Activated T-cell treated with anti-CD3 and anti-CD28 coated beads for 24 hours (primary cell): ENCODE measurements at places on chromosomes 1 and 21.

- no peak for DNase-seq
Measured at GRCh38 chr1:244057474-244058385, 6.6 kb downstream of the ZBTB18 start.

- DNase-seq, result no peak
Measured at GRCh38 chr1:240831922-240832321, 220.0 kb upstream of the GREM2 start.

DNA sequence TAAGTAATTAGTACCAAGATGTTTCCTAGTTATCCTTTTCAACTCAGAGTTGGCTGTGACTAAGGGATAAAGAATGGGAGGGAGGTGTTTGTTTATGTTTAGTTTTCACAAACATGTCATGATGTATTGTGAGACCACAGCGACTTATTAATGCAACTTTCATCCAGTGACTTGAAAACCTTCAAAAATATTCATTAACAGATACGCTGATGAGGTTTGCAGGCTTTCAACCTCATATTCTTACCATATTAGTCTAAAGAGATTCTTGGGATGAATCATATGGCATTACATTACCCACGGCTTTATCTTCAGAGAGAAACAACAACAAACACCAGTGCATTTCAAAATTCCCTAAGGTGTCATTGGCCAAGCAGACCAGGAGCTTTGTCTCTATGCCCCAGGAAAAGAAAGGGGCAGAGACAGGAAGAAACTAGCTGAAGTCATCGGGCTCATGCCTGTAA, 36.4 kb downstream of the PALMD start:
- no peak for DNase-seq

GRCh38 chr21:41068967-41069642, 98.9 kb upstream of the BACE2 start:
- peak; percentile 53 for DNase-seq

- peak; percentile 36 for DNase-seq
Measured at GRCh38 chr1:89721351-89721750, 88.4 kb downstream of the LRRC8C start.

GRCh38 chr21:41933313-41934079, 20.3 kb downstream of the C2CD2 start:
- DNase-seq, result no peak

DNA sequence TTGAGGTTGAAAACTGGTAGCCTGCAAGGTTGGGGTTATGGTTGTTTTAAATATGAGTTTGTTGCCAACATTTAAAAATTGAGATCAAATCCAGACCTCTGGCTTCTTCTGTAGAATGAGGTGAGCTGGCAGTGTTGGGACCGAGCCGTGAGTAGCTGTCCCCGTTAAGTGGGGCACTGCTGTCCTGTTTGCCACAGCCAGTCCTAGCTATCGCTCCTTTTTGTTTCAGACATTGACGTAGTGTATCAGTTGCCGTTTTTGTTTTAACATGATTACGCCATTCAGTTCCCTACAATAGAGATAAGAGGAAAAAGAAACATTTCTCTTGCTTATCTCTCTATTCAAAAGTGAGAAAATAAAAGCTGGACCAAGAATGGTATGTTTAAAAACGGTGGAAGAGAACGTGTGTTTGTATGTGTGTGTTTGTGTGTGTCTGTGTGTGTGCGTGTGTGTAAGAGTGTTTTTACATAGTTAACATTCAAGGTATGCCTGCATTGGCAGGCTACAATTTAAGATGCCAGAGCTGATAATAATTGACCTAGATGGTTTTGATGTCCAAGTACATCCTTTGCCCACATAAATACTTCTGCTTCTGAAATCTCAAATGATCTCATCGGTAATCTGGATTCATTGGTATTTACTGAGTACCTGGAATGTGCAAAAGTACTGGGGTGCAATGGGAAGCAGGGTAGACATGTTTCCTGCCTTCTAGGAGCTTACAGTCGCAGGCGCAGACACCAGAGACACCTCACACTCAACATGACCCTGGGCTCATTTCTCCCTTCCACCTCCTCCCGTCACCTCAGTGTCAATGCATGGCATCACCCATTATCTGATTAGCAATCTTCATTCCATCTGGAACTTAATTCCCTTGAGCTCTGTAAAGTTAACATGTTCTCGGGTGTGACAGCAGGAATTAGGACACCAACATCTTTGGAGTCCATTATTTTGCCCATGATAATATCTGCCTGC, 65.8 kb downstream of the HUNK start:
- no peak for DNase-seq

GRCh38 chr1:66777831-66778230, 23.2 kb downstream of the INSL5 start:
- DNase-seq, result no peak

DNA sequence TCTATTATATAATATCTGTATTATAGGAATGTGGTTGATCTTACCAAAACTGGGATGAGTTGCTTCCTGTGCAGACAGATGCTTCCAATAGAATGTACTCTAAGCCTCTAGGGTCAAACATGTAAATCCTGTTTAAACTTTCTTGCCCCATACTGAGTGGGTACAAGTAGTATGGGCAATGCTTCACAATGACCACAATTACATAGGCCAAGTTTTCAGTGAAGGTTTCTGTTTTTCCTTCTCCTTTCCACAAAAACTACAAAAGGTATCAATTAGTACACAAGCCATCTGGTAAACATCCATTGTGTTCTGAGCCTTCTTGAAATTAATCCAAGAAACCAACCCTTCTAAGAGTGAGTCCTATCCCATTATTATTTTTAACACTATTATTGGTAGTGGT, 16.8 kb downstream of the OTUD7B start:
- DNase-seq, result no peak

DNA sequence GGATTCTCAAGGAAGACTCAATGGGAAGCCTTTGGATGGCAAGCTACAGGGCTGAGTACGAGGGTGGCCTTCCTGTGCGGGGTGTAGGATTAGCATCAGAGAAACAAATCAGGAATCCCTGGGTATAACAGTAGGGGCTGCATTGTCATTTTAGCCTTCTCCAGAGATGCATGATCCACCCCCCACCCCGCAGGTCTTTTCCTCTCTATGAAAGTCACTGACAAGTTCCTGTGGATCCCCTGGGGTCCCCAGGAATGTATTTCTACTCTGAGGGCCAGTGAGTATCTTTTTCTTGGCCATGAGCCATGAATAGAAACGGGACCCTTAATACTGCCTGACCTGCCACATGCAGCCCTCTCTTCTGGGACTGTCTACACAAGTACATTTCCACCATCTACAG, 473.0 kb upstream of the VAMP3 start:
- DNase-seq, result no peak

- DNase-seq, result no peak
Measured at GRCh38 chr1:101166583-101167120, 70.2 kb upstream of the S1PR1 start.

GRCh38 chr1:198577444-198577843, 37.0 kb upstream of the ATP6V1G3 start:
- no peak for DNase-seq

- no peak for DNase-seq
Measured at GRCh38 chr21:31371715-31372470, 27.8 kb upstream of the TIAM1 start.

DNA sequence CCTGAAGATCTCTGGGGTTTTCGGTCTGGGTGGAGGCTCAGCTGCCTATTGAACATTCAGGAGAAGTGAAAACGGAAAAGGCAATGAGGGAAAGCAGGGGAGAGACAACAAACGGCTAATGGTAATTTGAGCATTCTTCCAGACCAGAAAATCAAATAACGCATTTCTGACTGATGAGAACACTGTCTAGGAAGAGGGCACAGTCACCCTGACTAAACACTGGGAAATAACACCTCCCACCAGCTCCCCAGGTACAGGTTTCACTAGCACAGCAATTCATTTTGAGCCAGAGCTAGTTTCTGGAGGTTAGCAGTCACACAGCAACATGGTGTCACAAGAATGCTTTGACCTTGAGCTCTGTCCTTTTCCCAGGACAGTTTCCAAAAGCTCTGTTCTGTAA, 21.1 kb downstream of the NCF2 start:
- no peak for DNase-seq

DNA sequence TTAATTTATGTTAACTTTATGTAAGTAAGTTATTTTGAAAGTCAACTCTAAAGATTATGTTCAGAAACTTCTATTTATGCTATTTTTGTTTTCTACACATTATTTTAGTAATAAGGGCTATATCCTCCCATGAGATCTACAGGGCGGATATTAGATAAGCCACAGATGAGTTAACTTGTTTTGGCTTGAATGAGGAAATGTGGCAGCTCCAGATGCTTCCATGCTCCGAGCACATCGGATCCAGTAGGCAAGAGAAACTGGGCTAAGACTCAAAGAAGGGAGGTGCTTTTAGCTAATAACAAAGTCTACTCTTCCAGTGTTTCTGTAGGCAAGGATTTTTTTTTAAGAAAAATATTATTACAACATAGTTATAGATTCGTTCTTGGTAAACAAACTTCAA, 20.0 kb upstream of the LAMC1 start:
- DNase-seq, result no peak

DNA sequence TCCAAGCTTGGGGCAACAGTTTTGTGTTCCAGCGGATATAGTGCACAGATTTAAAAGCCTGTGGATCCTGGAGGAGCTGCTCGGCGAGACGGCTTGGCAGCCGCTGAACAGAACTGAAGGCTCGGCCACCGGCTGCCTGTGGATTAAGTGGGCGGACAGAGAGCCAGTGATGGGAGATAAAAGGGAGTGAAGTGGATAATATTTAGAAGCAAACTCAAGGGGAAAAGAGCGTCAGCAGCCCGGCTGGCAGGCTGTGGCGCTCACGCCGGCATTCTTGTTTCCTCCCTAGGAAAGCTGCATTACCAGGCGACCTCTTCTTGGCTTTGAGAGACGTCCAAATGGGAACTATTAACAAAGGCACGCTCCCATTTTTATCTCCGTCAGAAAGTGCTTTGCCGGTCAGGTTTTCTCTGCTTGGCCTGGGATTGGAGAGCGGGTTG, 10.4 kb downstream of the TRABD2B start:
- no peak for DNase-seq

DNA sequence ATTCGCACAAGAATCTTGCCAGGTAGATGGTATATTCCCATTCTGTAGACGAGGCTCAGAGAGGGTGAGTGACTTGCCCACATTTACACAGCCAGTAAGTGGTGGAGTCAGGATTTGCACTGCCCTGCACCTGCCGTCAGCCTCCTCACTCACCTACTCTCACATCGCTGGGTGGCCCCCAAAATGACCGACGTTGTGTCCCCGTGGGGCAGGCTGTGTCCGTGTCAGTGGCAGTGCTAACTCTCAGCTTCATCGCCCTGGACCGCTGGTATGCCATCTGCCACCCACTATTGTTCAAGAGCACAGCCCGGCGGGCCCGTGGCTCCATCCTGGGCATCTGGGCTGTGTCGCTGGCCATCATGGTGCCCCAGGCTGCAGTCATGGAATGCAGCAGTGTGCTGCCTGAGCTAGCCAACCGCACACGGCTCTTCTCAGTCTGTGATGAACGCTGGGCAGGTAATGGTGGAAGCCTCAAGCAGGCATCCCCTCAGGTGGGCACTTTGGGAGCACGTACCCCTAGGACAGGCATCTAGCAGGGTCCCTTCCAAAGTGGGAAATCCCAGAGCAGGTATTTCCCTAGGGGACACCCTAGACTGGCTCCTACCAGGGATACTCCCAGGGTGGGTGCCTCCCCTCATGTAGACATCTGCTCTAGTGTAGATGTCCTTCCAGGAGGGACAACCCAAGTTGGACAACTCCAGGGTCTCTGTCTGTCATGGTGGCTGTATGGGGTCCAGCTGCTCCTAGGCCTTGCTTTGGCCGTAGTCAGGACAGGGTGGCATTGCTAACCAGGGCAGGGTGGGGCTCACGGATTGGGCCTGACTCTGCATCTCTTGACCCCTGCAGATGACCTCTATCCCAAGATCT, 3.4 kb downstream of the HCRTR1 start:
- no peak for DNase-seq

GRCh38 chr1:21854090-21854750, 42.2 kb downstream of the LDLRAD2 start:
- no peak for DNase-seq

DNA sequence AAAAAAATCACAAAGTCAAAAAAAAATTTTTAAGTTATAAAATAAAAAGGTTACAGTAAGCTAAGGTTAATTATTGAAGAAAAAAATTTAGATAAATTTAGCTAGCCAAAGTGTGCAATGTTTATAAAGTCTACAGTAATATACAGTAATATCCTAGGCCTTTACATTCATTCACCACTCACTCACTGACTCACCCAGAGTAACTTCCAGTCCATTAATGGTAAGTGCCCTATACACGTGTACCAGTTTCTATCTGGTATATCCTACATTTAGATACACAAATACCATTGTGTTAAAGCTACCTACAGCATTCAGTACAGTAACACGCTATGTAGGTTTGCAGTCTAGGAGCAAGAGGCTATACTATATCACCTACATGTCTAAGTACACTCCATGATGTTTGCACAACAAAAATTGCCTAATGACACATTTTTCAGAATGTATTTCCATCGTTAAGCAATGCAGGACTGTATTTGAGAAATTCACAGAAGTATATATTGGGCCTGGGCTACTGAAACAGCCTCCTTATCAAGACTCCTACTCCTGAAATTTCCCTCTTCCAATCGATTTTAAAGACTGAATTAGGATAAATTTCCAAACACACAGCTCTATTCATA, 155.1 kb downstream of the COP1 start:
- DNase-seq, result no peak

DNA sequence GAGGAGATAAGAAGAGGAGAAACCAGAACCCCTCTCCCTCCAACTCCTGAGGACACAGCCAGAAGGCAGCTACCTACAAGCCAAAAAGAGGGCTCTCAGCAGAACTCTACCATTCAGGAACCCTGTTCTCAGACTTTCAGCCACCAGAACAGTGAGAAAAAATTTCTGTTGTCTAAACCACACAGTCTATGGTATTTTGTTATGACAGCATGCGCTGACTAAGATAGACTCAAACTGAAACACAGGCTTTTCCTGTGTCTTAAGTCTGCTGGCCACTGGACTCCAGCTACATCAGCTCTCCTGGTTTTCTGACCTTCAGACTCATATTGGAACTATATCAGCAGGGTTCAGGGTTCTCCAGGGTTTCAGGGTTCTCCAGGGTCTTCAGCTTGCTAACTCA, 126.5 kb upstream of the TNFSF4 start:
- no peak for DNase-seq

DNA sequence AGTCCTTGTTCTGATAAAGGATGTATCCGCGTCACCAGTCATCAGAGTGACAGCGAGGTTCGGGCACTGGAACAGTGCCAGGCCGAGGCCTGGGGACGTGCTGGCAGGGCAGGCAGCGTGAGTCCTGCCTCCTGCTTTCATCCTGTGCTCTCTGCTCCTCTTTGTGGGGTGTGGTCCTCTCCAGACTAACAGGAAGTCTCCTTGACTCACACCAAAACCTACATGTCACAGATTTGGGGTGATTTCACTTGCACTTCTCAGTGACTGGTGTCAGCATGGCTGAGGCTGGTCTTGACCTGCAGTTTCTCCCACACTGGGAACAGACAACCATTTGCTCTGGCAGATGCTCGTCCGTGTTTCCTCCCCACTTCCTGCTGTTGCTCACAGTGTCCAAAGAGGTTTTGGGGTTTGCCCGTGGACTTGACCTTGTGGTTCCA, 8.8 kb upstream of the NLRP3 start:
- DNase-seq, result peak; percentile 49

- no peak for DNase-seq
Measured at GRCh38 chr1:240613356-240614142, 1.6 kb upstream of the GREM2 start.
